ENCODE measurements at places on chromosomes 7 and 10. TPM values are rescaled to one million over a fixed set of nuclear protein-coding genes. Genes with fewer than 3 reads are reported as not detected.

Gene RBM20
- 18.4 TPM for total RNA-seq

Gene RSPH10B2
- total RNA-seq = not detected

Gene VAX1
- not detected for total RNA-seq

Gene TWIST1
- total RNA-seq = 16.4 TPM

Gene SLC16A9
- 9.5 TPM for total RNA-seq

Gene GOLGA7B
- total RNA-seq = 0.10 TPM

Data from tongue (tissue), 3 donors.